Activated T-helper 9 cell treated with anti-CD3 and anti-CD28 coated beads, Interleukin-2, amount 50 U/mL, for 16 hours (primary cell): ENCODE measurements at places on chromosomes 7 and 10.

- no peak for DNase-seq
Measured at GRCh38 chr10:48365668-48366067, 59.2 kb downstream of the MAPK8 start.

- DNase-seq, result no peak
Measured at GRCh38 chr10:128763588-128763987, 637.4 kb upstream of the MKI67 start.

GRCh38 chr7:100825751-100826513 is 1.4 kb downstream of the EPHB4 start:
- no peak for DNase-seq

DNA sequence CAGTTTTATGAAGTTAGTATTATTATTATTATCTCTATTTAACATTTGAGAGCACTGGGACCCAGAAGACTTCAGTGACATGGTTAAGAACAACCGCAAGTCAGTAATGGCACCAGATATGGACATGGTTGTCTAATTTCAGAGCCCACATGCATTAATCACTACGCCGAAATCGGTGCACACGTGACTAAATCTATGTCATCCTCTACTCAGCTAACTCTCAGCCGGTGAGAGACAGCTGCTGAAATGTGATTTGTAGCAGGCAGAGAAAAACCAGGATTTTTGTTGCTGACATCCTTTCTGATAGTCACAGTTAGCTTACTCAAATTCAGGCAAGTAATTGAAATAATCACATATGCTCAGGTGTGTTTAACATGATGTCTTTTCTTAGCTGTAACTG is 127.7 kb downstream of the SPAG6 start:
- no peak for DNase-seq

DNA sequence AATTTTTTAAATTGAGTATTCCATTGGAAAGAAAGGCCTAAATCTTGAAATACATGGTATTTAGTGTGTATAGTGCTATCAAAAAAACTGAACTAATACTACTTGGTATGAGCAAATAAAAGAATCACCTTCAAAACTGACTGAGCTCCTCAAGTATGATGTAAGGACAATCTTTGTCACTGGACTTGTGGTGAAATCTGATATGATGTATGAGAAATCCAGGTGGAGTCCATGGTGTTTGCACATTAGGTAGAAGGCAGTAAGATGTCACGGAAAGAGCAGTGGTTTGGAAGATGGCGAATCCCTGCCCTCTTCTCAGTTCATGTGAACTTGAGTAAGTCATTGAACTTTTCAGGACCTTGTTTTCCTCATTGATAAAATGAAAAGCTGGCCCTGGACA is 62.1 kb upstream of the COL1A2 start:
- no peak for DNase-seq

GRCh38 chr10:397321-398068 is 262.2 kb downstream of the ZMYND11 start:
- no peak for DNase-seq

DNA sequence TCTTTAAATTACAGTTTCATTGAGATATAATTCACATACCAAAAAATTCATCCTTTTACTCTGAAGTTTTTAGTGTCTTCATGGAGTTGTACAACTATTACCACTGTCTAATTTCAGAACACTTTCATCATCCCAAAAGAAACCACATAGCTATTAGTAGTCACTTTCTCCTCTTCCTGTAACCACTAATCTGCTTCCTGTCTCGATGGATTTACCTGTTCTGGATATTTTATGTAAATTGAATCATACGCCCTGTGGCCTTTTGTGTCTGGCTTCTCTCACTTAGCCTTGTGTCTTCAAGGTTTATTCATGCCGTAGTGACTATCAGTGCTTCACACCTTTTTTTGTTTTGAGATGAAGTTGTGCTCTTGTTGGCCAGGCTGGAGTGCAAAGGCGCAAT is 135.5 kb downstream of the DOCK1 start:
- no peak for DNase-seq

- DNase-seq, result no peak
Measured at GRCh38 chr10:24900888-24901685, 51.3 kb downstream of the PRTFDC1 start.

DNA sequence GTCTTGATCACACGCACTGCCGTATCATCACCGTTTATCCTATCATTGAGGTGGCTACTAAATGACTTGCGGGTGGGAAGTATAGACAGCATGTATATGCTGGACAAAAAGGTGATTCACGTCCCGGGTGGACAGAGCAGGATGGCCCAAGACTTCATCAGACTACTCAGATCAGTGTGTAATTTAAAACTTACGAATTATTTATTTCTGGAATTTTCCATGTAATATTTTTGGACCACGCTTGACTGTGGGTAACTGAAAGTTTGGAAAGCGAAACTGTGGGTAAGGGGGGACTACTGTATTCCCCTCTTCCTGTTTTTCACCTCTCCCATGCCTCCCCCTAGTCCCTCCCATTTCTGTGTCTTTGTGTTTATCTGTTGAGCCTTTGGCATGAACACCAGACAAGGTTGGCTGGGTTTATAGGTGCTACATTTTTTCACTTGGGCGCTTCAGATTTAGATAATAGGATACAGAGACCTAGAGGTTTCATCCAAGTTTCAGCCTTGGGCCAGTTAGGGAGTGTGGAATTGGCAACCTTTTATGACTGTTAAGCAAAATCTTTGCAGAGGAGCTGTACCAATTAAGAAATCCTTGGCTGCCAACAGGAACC is 55.8 kb downstream of the RBM20 start:
- no peak for DNase-seq
